ENCODE measurements at places on chromosomes 2 and 18. TPM values are rescaled to one million over a fixed set of nuclear protein-coding genes. Genes with fewer than 3 reads are reported as not detected.

CYBRD1 gene
- total RNA-seq, result 48.4 TPM

RAD51AP2 gene
- total RNA-seq, result 0.14 TPM

PAX3 gene
- 0.30 TPM for total RNA-seq

RNU2-63P gene
- not detected for total RNA-seq

NT5DC4 gene
- total RNA-seq, result not detected

POTEC gene
- not detected for total RNA-seq

DIPK1C gene
- 6.4 TPM for total RNA-seq
